ENCODE measurements at places on chromosomes 6 and 20.

DNA sequence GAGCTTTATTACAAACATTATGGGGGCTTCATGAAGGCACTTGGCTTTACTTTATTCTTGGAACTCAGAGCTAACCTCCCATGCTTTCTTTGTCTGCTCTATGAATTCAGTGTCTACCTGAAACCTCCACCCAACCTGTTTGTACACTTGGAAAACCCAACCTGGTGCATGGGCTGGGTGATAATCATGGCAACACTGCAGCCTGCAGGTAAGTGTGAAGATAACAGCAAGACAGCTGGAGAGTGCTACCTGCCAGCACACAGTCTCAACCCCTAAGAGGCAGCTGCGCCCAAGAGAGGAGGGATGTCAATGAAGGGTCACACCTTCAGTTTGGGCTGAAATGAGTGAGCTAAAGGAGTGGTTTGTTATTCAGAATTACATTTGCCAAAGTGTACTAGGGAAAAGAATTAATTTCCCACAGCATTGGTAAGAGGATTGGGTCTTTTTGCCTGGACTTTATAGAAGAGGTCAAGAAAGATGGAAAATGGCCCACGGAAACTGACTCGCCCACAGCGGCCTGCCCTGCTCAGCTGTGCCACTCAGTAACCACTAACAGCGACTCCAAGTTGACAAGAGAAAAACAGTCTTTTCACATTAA lies 24.4 kb downstream of the FOXQ1 start:
- no peak for DNase-seq

- DNase-seq, result no peak
These were observed 115.4 kb downstream of the PFDN4 start for GRCh38 chr20:54323227-54323734.

- DNase-seq, result no peak
These were observed 932 bp downstream of the PACRG start for GRCh38 chr6:162728706-162729105.

GRCh38 chr20:51423290-51423667 lies 119.2 kb downstream of the NFATC2 start:
- DNase-seq, result no peak

GRCh38 chr20:42553374-42553773 lies 636.3 kb downstream of the PTPRT start:
- DNase-seq, result no peak

DNA sequence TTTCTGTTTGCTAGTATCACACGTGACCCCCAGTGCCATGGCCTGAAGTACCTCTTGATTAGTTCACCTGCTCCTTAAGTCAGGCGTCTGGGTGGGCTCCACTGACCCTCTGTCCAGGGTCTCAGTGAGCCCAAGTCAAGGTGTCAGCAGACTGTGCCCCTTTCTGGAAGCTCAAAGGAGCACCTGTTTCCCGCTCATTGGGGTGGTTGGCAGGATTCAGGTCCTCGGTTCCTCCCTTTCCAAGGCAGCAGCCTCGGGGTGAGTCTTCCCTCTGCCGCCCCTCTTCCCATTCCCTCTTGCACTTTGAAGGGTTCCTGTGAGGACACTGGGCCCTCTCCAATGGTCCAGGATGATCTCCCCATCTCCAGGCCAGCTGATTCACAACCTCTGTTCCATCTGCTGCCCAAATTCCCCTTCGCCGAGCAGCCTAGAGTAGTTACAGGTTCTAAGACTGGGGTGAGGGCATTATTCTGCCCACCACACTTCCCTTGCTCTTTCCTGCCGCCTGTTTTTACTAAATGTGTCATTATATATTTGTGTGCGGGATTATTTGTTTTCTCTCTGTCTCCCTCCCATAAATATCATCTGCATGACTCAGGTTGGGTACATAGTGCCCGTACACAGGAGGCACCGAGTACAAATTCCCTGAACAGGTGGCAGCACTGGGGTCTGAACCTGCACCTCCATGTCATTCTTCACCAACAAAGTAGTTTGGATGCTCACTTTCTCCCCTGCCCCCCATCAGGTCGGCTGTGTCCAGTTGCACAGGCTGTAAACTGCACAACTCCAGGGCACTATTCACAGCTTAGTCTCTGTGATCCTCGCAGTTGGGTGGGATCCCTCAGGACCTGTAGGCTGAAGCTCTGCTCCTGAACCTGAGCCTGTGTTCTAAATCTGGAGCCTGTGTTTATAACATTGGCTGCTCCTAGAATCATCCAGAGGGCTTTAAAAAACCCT lies 58.5 kb downstream of the RBM38 start:
- no peak for DNase-seq

DNA sequence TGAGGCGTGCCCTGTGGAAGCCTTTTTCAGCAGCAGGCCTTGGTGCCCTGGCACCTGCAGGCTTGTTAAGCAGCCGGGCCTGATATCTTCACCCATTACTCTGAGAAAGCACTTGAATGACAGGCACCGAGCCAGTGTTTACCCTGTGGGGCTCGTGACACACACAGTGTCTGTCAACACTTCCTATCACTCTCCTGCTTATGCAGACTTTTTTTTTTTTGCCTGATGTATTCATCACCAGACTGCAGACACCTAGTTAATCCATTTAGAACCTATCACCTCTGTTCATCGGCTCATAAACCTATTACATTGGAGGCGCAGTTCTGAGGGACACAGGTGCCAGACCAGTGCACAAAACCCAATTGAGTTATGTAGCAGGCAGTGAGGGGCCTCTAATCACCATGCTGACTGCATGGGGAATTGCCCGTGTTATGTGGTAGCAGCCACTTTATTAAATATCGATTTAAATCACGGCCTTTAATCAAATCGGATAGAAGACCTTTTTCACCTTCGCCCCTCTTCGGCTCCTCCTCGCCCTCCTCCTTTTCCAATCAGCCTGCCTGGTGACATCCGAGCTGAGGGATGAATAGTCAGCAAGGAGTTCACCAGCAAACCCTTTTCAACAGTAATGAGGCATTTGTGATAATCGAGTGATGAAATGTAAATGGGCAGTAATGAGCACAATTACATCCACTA lies 962.9 kb upstream of the SLC35B3 start:
- DNase-seq, result no peak

DNA sequence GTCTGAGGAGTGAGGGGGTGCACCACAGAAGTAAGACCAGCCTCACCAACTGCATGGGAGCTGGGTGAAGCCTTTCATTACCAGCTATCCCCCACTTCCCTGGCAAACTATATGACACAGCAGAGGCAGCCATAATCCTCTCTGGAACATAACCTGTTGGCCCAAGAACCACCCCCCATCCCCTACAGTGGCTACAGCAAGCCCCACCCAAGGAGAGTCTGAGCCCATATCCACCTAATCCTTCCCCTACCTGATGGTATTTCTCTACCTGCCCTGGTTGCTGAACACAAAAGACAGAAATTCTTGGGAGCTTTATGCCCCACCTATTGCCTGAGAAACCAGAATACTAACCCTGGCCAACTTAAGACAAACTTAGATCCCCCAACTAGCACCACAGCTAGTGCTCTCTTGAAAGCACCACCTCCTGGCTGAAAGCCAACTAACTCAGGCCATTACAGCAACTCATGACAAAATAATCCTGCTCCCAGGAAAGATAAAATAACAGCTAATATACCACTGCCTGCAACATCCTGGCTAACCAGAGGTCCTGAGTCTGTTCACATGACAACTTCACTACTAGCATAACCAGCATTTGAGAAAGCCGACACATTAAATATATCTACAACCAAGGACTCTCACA lies 11.2 kb downstream of the RNGTT start:
- DNase-seq, result no peak

Measured in activated CD4-positive, alpha-beta T cell treated with anti-CD3 and anti-CD28 coated beads, Interleukin-2, amount 50 U/mL, for 1 hour (primary cell).